ENCODE measurements at places on chromosomes 5 and 9. TPM values are rescaled to one million over a fixed set of nuclear protein-coding genes. Genes with fewer than 3 reads are reported as not detected.

DNA sequence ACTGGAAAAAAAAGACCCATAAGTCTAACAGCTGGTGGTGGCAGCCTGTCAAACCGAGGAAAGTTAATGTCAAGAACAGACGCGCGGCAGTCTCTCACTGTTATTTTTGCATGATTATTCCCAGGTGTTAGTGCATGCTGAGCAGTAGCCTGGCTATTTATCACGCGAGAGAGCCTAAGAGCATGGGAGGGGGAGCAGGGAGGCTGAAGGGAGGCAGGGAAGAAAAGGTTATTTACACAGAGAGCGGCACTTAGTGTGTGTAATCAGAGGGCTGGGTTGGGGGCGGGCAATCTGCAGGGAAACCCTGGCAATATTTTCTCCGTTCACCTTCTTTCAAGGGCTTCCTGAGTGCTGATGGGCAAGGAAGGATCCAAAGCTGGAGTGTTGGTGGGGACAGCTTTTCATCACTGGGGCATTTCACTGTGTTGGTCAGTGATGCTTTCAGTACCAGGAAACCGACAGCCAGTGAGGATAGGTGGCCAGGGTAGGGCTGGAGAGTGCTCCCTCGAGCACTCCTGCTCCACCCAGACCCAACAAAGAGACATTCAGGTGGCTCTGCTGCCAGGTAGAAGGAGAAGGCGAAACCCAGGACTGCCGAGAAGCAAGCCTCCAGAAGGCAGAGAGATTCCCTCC is 39.6 kb downstream of the ZNF608 start:
- DNase-seq: no peak

ITGA1 gene
- total RNA-seq: 2.2 TPM

SLC46A2 gene
- not detected for total RNA-seq

SEC61B gene
- total RNA-seq: 99.2 TPM

BSPRY gene
- total RNA-seq: 0.25 TPM

Data from neural progenitor cell (in vitro differentiated cells).